ENCODE measurements at places on chromosomes 12 and 14. TPM values are rescaled to one million over a fixed set of nuclear protein-coding genes. Genes with fewer than 3 reads are reported as not detected.

The CCDC85C gene
- total RNA-seq = 96.6 TPM

The WDHD1 gene
- total RNA-seq = 21.7 TPM

The SYNDIG1L gene
- not detected for total RNA-seq

The CNTN1 gene
- not detected for total RNA-seq

The ZBTB1 gene
- total RNA-seq = 36.1 TPM

The GLS2 gene
- 1.3 TPM for total RNA-seq

The NTS gene
- 1.5 TPM for total RNA-seq

The KRT76 gene
- total RNA-seq = not detected

The SSTR1 gene
- not detected for total RNA-seq

The VAMP1 gene
- 11.2 TPM for total RNA-seq

The AKAP3 gene
- 0.26 TPM for total RNA-seq

The TGFB3 gene
- 9.6 TPM for total RNA-seq

The PRICKLE1 gene
- 20.1 TPM for total RNA-seq

The RNASE4 gene
- 3.3 TPM for total RNA-seq

The DCD gene
- not detected for total RNA-seq

The CLEC4A gene
- 0.33 TPM for total RNA-seq

The ALDH2 gene
- total RNA-seq = 9.0 TPM

The CACNA1C gene
- 0.03 TPM for total RNA-seq

The KRT83 gene
- 0.28 TPM for total RNA-seq

The HOXC12 gene
- 5.1 TPM for total RNA-seq

The TMEM106C gene
- total RNA-seq = 93.7 TPM

The TAC3 gene
- not detected for total RNA-seq

The POTEM gene
- total RNA-seq = not detected

The HOTAIR gene
- total RNA-seq = 31.7 TPM

The CCDC59 gene
- total RNA-seq = 39.8 TPM

The LTBP2 gene
- total RNA-seq = 69.8 TPM

The BHLHE41 gene
- 147 TPM for total RNA-seq

The TAS2R42 gene
- not detected for total RNA-seq

The TPPP2 gene
- total RNA-seq = not detected

The KERA gene
- total RNA-seq = not detected

The CFL2 gene
- total RNA-seq = 79.7 TPM

The LPAR5 gene
- not detected for total RNA-seq

The DTX1 gene
- 0.44 TPM for total RNA-seq

The GARIN6 gene
- total RNA-seq = not detected

The CLEC6A gene
- total RNA-seq = not detected

The SYNE3 gene
- 6.2 TPM for total RNA-seq

The PIGH gene
- total RNA-seq = 13.3 TPM

The MAP4K5 gene
- total RNA-seq = 33.1 TPM

The C12orf54 gene
- total RNA-seq = not detected

The SLC11A2 gene
- total RNA-seq = 59.9 TPM

The MPHOSPH9 gene
- total RNA-seq = 72.3 TPM

The ATP2B1 gene
- 64.5 TPM for total RNA-seq

The TAMALIN gene
- total RNA-seq = 0.82 TPM

The CABP1 gene
- not detected for total RNA-seq

The CISTR gene
- not detected for total RNA-seq

The KRT85 gene
- total RNA-seq = not detected

The KRT71 gene
- total RNA-seq = not detected

The FAM177A1 gene
- total RNA-seq = 46.7 TPM

The KIF5A gene
- total RNA-seq = 3.0 TPM

Measured in Panc1 (cell line).